ENCODE measurements at places on chromosomes 12 and 14.

DNA sequence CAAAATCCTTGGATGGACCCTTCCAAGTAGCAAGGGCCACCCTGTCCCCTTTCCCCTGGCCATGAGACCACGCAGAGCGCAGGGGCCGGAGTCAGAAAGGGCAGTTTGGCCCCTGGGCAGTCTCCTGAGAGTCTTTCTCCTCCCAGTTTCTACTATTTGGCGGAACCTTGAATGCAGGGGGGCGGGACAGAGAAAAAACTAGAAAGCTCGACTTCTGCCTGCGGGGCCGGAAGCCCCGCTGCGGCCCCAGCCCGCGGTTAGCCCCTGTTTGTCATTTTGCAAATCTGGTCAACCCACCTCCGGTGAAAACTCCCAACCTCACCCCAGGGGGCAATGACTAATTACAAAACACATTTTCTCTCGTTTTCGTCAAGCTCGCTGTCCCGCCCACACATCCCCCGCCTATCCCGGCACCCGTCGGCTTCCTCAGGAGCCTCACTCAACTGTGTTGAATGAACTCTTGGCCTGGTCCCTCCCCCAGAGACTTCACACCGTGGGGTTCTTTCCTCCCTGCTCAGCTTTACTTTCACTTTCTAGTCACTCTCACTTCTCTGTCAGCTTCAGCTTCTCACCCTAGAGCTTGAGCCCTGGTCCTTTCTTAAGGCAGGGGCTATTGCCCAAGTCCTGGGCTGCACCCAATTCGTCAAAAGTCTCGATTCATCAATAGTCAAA, 66.7 kb downstream of the IRF2BPL start:
- DNase-seq: peak; percentile 74

- no peak for DNase-seq
Measured at GRCh38 chr12:84955298-84955697, 42.7 kb upstream of the SLC6A15 start.

DNA sequence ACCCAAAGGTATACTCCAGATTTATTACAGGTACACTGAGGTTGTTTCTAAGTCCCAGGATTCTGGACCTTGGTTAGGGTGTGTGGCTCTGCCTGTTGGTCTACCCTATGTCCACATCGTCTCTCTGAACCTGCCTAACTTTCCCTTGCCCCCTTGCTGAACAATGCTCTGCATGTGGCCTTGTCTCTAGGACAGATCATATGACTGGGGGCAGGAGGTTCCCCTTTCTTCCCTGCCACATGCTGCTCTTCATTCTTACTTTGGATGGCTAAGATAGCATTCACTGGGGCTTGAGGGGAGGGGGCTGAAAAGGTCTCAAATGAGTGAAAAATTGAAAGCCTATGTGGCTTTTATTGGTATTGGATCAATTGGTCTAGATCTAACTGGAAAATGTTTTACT, 49.2 kb downstream of the MBIP start:
- no peak for DNase-seq

DNA sequence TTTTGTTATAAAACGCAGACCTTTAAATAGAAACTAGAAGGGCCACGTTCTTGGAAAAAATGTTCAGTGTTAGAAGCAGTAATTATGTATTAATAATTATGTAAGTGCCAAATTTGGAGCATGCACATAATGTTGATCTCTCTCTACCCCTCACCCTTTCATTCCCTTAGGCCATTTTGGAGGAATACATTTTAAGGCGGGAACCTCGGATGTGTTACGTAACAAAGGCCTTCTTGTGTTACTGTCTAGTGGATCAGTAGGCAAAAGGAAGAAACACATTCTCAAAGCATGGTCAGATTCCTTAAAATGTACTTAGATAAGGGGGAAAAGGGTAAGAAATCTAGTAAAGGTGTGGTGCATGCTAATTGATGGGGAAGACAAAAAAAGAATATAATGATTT, 52.7 kb downstream of the RASSF3 start:
- DNase-seq: no peak

DNA sequence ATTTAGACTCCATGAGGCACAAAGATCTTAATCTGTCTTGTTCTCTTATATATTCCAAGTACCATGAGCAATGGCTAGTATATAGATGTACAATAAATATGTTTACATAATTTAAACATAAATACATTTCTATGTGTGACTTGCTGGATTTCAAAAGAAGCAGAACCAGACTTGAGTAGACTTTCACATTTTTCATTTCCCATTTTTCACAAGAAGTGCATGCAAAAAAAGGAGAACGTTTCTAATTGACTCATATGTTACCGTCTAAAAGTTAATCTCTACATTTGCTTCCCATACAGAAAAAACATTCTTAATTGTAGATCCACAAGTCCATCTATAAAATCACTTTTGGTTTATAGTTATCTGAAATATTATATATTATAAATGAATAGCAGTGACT, 256.5 kb upstream of the USP15 start:
- no peak for DNase-seq

- no peak for DNase-seq
Measured at GRCh38 chr14:91373591-91374254, 43.9 kb downstream of the CCDC88C start.

DNA sequence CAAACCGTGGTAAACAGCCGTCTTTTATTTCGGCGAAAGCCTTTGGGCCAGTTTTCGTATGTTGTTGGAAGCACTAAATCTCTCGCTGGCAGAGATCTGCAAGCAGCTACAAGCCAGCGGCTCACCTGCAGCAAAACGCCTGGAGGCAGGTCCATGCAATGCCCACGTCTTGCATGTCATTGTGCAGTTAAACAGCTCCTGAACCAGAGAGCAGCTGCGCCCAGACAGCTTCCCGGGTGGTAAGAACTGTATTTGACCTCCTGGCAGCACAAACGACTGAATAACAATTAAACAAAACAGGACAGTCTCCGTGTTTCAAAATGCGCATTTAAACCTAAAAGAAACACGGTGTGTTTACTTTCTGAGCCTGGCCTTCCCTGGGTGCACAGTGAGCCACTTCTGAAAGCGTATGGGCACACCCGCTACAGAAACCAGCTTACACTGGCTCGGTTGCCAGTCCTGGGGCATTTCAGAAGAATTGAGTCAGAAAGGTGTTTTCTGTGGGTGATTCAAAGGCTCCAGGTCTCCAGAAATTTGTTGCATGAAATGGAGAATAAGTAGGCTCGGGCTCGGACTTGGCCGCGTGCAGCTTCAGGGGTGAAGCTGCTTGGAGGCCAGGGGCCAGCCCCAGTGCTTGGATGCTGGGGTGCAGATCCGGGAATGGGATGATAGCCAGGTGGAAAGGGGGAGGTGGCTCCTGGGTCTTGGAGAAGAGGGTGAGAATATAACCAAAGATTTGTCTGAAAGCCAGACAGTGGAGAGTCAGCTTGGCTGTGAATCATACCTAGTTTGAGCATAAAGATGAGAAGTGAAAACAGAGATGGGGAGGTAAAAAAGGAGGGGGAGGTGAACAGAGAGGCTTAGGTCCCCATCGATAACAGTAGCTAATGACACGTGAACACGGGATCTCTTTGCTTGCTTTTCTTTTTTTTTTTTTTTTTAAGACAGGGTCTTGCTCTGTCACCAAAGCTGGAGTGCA, 24.9 kb upstream of the FZD10 start:
- no peak for DNase-seq

GRCh38 chr12:2925322-2925995, 33.7 kb upstream of the TEAD4 start:
- no peak for DNase-seq

- DNase-seq: no peak
Measured at GRCh38 chr14:96582995-96583394, 80.8 kb downstream of the PAPOLA start.

DNA sequence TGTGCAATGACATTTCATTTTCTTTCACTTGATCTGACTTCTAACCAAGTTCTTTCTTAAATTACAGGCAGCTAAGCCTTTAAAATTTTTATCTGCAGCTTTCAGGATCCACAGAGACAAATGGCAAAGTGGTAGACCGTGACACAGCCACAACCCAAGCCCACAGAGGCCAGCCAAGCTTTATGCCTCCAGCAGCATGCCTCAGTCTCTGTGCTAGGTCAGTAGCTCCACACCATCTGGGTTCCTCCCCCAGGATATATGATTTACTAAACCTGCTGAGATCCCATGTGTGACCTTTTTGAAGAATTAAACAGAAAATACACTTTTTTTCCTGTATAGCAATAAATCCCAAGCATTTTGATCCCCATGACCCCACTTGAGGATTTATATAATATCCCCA, 290.4 kb upstream of the CAND1 start:
- no peak for DNase-seq

DNA sequence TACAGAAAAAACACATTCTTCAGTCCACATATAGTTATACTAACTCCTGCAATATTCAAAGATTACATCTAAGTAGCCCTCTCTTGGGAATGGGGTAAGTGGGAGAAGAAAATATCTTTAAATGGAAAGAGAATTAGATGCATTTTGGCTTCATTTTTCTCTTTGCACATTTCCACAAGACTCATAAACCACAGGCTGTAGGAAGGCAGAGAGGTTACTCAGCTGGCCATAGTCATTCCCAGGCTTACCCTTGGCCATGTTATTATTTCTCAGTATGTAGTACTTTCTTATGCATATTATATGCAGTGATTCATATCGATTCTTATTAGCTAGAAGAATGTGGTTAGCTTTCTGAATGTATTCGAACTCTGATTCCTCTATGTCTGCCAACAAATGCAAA, 92.2 kb downstream of the PTPRR start:
- DNase-seq: no peak

GRCh38 chr12:638953-639557, 24.2 kb downstream of the NINJ2 start:
- no peak for DNase-seq

DNA sequence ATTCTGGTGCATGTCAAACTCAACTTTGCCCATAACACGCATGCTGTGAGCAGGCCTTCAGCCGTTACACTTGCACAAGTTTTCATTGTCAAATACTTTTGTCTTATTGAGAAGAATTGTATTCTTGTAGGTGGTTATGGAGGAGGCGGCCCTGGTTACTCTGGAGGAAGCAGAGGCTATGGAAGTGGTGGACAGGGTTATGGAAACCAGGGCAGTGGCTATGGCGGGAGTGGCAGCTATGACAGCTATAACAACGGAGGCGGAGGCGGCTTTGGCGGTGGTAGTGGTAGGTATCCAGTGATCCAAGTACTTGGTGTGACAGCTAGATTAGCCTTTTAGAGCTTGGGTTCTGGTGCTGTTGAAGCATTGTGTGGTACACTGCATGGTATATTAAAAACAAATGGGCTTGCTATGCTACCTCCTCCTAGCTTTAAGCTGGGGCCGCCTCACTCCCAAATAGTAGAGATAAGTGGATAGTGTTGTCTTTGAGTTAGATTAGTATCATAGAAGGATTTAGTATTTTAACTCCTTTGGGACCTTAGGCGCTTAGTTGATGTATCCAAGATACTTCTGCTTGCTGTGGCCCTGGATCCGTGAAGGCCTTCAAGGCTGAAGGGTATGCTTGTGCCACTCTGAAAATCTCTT, 2.5 kb downstream of the HNRNPA1 start:
- no peak for DNase-seq

DNA sequence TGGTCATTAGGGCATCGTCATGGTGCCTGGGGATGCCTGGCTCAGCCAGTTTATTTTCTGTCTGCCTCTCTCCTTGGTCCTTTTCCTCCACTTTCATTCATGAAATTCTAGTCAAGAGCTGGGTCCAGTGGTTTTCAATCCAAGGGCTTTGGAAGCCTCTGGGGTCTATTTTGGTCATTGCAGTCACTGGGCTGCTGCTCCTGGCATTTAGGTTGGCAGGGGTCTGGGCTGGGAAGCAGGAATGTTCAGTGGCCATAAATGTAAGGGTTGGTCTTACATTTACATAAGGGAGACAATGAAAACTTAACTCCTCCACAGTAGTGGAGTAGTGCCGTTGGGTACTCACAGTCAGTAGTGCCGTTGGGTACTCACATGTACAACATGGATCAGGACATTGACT, 48.1 kb downstream of the PTPN11 start:
- DNase-seq: no peak

GRCh38 chr14:31560759-31561154, 447 bp upstream of the NUBPL start:
- DNase-seq: no peak

DNA sequence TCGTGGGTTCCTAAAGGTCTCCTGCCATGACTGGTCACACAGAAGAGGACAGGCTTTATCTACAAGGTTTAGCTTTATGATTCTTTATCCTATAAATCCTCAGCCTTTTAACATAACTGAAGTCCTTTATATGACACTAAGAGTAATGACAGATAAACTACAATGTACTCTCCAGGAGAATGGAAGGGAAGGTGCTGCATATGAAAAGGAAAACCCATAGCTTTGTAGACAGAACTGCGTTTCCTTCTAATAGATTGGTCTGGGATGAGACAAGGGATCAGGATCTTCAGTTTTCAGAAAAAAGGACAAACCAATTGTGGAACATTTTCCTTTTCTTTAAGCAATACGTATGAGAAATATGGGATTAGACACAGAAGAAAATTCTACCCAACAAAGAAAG, 201.1 kb upstream of the NPAS3 start:
- no peak for DNase-seq

GRCh38 chr12:131849700-131850553, 21.7 kb downstream of the MMP17 start:
- DNase-seq: no peak

GRCh38 chr12:29640589-29641345, 143.0 kb downstream of the TMTC1 start:
- DNase-seq: no peak

GRCh38 chr12:127655691-127656090, 611.3 kb upstream of the TMEM132C start:
- no peak for DNase-seq

GRCh38 chr12:95323212-95323611, 105.6 kb downstream of the VEZT start:
- DNase-seq: no peak

DNA sequence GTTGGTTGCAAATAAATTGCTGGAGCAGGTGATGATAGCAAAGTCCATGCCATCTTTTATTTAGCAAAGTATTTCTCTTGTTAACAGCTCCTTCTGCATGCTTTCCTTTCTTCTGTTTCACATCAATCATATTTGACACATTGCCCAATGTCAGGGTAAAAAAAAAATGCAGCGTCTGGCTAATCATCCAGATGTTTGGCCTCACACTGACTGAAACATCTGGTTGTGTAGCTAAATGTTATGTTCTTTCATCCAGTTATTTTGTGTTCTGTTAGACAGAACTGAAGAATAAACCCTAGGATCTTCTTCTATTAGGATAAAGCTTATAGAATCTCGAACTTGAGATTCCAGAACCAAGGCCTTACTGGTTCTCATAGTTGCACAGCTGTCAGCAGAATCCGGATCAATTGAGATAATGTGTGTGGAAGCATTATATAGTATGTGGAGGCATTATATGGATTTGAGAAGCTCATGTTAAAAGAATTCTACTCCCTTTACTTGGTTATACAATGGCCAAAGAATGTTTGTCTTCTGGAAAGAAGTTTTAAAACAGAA, 859.2 kb downstream of the DIO2 start:
- no peak for DNase-seq

DNA sequence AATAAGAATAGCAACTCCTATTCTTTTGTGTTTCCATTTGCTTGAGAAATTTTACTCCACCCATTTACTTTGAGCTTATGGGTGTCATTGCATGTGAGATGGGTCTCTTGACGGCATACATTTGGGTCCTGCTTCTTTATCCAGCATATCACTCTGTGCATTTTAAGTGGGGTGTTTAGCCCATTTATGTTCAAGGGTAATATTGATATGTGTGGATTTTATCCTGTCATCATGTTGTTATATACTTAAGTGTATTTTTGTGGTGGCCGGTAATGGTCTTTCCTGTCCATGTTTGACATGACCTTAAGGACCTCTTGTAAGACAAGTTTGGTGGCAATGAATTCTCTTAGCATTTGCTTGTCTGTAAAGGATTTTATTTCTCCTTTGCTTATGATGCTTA, 100.1 kb downstream of the ATP23 start:
- DNase-seq: no peak

- DNase-seq: no peak
Measured at GRCh38 chr12:11040162-11040561, 9.0 kb upstream of the TAS2R31 start.

Data from amniotic stem cell (primary cell).